ENCODE measurements at places on chromosomes 13 and 19.

DNA sequence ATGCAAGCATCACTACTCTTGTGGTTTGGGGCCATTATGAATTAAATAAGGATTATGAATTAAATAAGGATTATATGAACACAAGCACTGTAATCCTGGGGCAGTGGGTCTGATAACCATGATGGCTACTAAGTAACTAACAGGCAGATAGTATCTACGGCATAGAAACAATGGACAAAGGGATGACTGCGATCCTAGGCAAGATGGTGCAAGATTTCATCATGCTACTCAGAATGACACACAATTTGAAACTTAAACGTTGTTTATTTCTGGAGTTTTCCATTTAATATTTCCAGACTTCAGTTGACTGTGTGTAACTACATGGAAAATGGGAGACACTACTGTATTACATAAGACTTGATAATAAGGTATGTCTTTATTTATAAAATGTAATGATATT lies 15.1 kb downstream of the KCNRG start:
- no peak for DNase-seq

GRCh38 chr13:82647540-82647939 lies 1234.7 kb downstream of the SLITRK1 start:
- no peak for DNase-seq

DNA sequence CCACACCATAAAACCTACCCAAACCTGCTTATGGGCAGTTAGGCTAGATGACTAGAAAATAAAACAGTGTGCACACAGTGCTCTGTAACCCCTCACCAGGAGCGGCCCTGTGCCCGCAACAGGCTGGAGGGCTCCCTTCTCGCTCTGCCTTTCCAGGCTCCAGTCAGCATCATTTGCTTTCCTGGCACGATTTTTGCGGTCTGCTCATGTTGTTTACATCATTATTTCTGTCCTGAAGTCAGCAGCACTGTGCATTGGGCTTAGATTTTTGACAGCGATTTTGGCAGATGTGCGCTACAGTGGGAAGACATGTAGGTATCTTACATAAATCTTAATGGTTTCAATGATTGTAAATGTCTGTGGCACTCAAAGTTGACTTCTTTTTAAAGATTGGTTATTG lies 344.0 kb downstream of the MTUS2 start:
- no peak for DNase-seq

GRCh38 chr13:57865600-57866294 lies 234.2 kb downstream of the PCDH17 start:
- no peak for DNase-seq

DNA sequence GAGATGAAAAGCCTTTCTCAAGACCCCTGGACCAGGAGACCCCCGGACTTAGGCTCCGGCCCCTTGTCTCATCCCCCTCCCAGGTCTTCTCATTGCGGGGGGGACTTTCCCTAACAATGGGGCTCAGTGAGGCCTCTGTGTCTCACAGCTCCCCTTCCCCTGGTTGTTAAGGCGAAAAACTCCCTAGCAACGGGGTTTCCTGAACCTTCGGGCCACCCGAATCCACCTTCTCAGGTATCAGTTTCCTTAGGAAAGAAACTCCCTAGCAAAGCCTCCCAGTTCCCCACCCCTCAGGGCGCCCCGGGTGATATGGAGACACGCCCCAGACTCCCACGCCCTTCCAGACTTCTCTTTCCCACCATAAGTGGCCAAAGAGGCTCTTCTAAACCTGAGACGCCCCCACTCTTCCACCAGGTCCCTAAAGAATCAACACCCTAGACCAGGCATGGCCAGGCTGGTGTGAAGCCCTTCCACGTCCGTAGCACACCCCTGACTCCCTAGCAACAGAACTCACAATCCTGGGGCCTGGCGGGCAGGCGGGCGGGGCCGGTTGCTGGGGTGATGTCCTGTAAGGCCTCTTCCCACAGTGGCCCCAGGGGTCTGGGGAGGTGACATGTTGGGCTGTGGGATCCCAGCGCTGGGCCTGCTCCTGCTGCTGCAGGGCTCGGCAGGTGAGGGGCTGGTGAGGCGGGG lies at the start of gene TMEM190:
Gene TMEM190 (plus strand): TSS at position 586 of the 693 bp plus-strand sequence. CDS start 28 bp downstream, at position 614.
- no peak for DNase-seq

DNA sequence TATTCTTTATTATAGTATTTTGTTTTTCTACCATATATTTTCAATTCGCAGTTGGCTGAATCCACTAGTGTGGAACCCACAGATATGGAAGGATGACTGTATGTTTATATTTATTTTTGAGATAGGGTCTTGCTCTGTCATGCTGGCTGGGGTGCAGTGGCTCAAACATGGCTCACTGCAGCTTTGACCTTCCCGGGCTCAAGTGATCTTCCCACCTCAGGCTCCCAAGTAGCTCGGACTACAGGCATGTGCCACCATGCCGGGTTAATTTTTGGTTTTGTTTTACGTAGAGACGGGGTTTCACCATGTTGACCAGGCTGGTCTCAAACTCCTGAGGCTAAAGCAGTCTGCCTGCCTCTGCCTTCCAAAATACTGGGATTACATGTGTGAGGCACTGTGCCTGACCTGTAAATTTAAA lies 9.6 kb downstream of the SLC35E1 start:
- no peak for DNase-seq

DNA sequence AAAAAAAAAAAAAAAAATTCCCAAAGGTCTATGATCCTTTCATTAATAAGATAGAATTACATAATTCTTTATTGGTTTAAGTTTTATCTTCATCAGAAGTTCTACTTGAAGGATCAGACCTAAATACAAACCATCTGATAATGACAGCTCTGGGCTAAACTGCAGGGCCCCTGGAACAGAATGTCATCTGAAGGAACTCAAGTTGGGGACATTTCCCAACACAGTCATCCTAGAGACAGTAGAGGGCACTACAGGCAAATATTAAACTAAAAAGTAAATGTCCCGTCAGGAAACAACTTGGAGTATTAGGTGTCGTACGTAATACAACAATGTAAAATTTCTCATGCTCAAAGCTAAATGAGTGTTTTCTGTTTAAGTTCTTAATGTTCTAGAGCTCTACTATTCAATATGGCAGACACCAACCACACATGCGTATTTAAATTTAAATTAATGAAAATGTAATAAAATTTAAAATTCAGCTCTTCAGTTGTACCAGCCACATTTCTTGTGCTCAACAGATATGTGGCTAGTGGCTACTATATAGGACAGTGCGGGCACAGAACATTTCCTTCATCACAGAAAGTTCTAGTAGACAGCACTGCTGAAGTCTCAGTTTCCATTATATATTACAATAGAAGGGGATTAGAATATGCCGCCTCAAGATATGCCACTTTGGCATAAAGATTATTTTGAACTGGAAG lies 21.8 kb upstream of the NAXD start:
- no peak for DNase-seq

DNA sequence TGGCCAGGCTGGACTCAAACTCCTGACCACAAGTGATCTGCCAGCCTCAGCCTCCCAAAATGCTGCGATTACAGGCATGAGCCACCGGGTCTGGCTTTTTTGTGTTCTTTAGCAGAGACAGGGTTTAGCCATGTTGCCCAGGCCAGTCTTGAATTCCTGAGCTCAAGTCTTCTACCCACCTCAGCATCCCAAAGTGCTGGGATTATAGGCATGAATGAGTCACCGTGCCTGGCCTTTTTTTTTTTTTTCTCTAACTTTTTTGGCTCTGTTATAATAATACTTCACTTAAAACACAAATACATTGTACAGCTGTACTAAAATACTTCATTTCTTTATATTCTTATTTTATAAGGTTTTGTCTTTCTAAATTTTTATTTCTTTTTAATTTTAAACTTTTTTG lies 599.5 kb upstream of the PCDH9 start:
- DNase-seq = no peak

Data from stimulated activated CD8-positive, alpha-beta memory T cell treated with anti-CD3 and anti-CD28 coated beads, Interleukin-4, amount 100 ng/mL, for 4 hours (primary cell).